ENCODE measurements at places on chromosomes 7 and 10.

- DNase-seq, result no peak
Observed at GRCh38 chr10:48639632-48640031, 34.8 kb upstream of the ARHGAP22 start.

DNA sequence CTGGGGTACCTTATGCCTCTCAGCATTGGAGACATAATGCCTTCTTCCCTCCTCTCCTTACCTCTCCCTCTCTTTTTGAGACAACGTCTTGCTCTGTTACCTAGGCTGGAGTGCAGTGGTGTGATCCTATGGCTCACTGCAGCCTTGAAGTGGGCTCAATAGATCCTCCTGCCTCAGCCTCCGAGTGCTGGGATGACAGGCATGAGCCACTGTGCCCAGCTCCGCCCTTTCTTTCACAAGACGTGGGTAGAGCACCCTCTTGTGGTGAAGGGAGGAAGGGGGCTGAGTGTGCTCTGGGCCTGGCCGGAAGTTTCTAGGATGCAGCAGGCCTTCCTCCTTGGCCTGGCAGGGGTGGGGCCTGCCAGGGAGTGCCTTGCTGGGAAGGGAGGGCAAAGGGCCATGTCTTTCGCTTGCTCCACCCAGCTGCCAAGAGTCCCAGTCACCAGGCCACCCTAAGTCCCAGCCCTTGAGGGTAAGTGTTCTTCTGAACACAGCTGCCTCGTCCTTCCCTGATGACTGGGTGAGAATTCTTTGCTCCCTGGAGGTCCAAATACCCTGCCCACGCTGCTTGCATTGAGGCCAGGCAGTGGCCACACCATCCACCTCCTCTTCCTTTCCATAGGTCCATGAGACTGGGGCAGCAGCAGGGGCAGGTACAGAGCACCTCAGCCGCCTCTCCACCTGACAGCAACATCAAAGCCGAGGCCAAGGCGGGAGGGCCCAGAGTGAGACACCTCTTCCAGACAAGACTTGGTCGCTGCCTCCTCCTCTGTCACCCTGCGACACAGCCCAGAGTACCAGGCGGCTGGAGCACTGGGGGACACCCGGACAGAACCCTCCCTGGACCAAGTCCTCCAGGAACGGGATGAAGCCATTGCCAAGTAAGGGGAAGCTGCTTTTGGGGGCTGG, 3.7 kb downstream of the ABHD11 start:
- peak; percentile 60 for DNase-seq

GRCh38 chr7:121605317-121605680, 209.2 kb upstream of the FAM3C start:
- DNase-seq, result no peak

- no peak for DNase-seq
Observed at GRCh38 chr10:35572583-35572982, 32.6 kb upstream of the GJD4 start.

- DNase-seq, result no peak
Observed at GRCh38 chr10:131825960-131826650, 74.7 kb upstream of the PPP2R2D start.

GRCh38 chr10:132658546-132659205, 121.1 kb downstream of the INPP5A start:
- DNase-seq, result no peak

GRCh38 chr7:38306914-38307313, 33.5 kb upstream of the TARP start:
- no peak for DNase-seq

DNA sequence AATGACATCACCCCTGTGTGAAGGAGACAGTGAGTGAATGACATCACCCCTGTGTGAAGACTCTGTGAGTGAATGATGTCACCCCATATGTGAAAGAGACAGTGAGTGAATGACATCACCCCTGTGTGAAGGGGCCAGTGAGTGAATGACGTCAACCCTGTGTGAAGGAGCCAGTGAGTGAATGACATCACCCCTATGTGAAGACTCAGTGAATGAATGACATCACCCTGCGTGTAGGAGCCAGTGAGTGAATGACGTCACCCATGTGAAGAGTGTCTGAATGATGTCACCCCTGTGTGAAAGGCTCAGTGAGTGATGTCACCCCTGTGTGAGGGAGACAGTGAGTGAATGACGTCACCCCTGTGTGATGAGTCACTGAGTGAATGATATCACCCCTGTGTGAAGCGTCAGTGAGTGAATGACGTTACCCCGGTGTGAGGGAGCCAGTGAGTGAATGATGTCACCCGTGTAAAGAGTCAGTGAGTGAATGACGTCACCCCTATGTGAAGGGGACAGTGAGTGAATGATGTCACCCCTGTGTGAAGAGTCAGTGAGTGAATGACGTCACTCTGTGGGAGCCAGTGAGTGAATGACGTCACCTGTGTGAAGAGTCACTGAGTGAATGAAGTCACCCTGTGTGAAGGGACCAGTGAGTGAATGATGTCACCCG, 478.1 kb downstream of the PTPRN2 start:
- DNase-seq, result no peak

- no peak for DNase-seq
Observed at GRCh38 chr10:48670978-48671913, 13.4 kb upstream of the WDFY4 start.

GRCh38 chr7:101154693-101155102, 422 bp downstream of the AP1S1 start:
- no peak for DNase-seq

- DNase-seq, result no peak
Observed at GRCh38 chr10:70680899-70681730, 8.8 kb downstream of the ADAMTS14 start.

DNA sequence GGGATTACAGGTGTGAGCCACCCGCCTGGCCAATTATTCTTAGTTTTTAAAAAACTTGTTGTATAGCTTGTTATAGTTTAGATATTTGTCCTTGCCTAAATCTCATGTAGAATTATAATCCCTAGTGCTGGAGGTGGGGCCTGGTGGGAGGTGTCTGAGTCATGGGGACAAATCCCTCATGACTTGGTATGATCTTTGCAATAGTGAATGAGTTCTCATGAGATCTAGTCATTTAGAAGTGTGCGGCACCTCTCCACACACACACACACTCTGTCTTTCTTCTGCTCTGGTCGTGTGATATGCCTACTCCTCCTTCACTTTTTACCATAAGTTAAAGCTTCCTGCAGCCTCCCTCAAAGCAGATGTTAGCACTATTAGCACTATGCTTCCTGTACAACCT, 37.2 kb downstream of the FAM149B1 start:
- no peak for DNase-seq

DNA sequence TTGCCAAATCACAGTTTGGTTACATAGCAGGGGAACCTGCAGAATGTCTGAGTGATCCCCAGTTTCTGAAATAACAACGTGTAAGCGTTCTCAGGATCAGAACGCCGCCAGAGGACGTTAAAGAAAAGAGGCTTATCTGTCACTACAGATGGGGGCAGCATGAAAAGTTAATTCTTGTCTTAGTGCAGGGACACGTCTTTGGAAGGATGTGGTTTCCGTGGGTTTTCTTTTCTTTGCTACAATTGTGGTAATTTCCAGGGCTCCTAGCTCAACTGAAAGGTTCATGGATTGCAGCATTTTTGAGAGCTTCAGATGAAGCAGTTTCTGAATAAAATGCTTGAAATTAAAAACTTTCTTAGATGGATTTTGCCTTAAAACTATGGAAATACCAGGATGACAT, 106.6 kb downstream of the PRKCQ start:
- DNase-seq, result no peak

DNA sequence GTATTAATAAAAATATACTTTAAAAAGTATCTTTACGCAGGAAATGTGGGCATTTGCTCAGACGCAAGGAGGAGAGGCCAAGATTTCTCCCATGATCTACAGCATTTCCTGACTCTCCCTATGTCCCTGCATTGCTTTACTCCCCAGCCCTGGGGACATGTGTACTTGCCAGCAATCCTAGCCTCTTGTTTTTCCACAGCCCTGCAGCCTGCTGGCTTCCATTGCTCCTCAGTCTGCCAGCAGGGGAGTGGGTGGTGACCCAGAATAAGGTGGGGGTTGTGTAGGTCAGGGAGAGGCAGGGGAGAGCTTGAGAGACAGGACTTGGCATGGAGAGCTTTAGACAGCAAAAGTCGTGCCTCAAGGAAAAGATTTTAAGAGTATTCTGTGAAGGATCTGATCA, 307.7 kb downstream of the CDK14 start:
- no peak for DNase-seq

DNA sequence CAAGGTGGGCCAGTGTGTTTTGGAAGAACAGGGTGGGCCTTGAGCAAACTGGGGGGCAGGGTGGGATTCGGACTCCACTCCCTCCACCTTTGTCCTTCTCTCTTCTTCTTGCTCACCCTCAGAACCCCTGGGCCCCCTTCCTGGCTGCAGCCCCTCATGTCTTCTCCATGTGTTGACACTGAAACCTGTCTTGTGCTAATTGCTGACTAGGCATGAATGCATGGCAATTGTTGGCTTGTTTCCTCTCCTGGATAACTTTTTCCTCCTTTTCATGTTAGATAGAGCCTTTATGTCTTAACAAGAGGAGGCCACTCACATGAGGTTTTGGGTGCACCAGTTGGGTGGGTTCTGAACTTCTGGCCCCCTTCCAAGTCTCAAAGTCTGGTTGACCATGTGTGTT, 181.6 kb upstream of the MKI67 start:
- no peak for DNase-seq

GRCh38 chr10:11297136-11297535, 279.5 kb downstream of the CELF2 start:
- no peak for DNase-seq

- peak; percentile 68 for DNase-seq
Observed at GRCh38 chr10:124717911-124718741, 26.1 kb downstream of the FAM53B start.

- DNase-seq, result no peak
Observed at GRCh38 chr10:77907900-77908717, 18.4 kb downstream of the DLG5 start.

GRCh38 chr7:80529362-80529761, 17.5 kb upstream of the GNAT3 start:
- no peak for DNase-seq

- no peak for DNase-seq
Observed at GRCh38 chr7:79610748-79611304, 157.4 kb upstream of the MAGI2 start.

DNA sequence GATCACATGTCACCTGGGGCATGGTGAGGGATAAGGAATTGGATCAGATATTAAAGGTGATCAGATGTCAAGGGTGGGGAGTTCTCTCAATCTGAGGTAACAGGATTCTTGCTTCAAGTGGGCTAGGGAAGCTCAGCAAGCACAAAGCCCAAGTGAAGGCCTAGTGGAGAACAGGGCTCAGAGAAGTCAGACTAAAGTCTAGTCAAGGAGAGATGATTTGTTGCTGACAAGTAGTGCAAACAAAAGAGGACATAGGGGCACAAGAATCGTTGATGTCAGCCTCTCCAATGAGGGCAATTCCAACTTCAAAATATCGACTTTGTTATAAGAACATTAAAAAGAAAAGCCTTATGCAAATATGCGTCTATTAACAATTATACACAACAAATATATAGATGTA, 852.8 kb upstream of the CELF2 start:
- no peak for DNase-seq

- no peak for DNase-seq
Observed at GRCh38 chr10:61942604-61943461, 41.3 kb downstream of the ARID5B start.

- DNase-seq, result no peak
Observed at GRCh38 chr7:69596056-69596455, 2.2 kb upstream of the AUTS2 start.

DNA sequence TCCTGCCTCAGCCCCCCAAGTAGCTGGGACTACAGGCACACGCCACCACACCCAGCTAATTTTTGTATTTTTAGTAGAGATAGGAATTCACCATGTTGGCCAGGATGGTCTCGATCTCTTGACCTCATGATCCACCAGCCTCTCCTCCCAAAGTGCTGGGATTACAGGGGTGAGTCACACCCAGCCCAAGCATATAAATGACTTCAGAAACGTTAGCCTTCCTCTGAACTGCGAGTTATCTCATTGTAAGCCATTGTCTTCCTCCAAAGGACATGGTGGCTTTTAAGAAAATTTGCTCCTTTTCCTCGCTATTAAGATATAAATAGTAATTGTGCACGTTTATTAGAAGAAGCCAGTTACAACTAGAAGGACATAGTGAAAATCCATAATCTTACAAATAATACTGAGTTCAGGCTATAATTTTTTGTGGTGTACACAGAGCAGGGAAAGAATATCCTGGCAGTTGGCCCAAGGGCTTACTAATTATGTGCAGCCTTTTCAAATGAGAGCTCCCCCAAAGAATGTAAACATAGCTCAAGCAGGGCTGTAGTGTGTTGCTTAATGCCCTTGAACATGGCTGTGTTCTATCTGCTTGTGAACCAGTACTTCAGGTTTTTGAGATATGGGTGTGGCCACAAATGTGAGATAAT, 495.8 kb downstream of the PARD3 start:
- no peak for DNase-seq

DNA sequence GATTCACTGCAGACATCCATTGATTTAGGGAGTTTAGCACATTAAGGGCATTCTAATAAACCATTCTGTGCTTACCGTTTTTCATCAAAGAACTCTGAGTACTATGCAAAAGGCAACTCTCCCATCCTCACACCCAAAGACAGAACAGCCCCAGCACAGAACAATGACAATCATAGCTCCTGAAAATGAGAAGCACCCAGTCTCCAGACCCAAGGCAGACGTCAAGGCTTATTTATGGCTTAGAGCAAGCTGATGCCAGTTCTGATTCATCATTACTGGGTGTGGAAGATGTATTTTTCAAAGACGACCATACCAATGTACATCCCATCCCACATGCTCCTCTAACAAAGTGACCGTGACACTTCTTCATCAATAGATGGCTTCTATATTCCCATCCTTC, 67.6 kb downstream of the OSBPL3 start:
- no peak for DNase-seq

DNA sequence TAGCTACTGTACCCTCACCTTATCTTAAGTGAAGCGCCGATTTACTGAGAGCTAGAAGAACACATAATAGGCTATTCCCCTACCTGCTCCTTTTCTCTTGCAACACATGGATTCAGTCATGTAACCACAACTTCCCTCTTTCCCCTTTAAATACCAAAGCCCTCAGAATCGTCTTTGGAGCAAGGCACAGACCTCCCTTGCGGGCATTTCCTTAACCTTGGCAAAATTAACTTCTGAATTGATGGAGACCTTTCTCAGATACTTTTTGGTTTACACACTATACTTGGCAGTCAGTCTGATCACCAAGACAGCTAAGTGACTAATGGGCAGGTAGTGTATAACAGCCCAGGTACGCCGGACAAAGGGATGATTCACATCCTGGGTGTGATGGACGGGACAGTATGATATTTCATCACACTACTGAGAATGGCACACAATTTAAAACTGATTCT, 72.7 kb upstream of the SEC61G start:
- no peak for DNase-seq

DNA sequence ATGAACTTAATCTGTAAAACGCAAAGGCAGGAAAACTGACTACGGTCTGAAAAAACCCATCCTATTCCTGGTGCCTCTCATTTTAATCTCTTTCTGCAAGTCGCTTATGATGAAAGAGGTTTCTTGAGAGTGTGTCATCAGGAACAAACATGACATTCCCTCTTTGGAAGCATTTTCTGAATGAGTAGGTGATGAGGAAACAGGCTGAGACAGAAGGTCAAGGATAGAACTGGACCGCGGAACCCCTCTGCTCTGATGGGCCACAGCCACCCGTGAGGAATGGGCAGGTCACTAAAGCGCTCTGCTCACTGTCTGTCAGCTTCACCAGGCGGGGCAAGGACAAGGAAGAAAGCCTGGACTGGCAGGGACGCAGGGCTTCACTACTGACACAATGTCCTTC, 28.6 kb downstream of the BEND7 start:
- no peak for DNase-seq

Data from stimulated activated CD8-positive, alpha-beta memory T cell treated with anti-CD3 and anti-CD28 coated beads, Interleukin-4, amount 100 ng/mL, for 4 hours (primary cell).